T-cell (primary cell): ENCODE measurements at places on chromosomes 2 and 18. TPM values are rescaled to one million over a fixed set of nuclear protein-coding genes. Genes with fewer than 3 reads are reported as not detected.

Gene AKAIN1
- total RNA-seq = not detected

Gene SLC23A3
- 0.85 TPM for total RNA-seq

Gene TUBA3E
- not detected for total RNA-seq

DNA sequence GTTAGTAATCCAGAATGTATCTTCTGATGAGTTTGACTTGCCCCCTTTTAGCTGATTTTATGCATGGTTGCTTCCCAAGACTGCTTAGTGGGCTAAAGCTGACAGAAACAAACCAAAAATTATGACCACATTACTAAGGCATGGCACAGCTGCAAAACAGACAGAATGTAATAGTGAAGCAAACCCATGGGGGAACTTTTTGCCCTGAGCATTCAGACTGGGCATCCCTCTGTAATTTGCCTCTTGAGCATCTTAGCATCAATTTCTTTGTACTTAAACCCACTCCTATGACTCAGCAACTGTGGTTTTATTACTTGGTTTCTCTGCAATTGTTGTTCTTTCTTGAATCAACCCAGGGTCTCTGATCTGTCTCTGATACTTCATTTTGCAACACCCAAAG is 487.3 kb upstream of the DCC start:
- H3K27me3 ChIP-seq = peaks cover 3% of the 10 kb centered on the region
- no peak overlapping the region for H3K4me3 ChIP-seq
- no peaks in the 10 kb centered on the region for H3K36me3 ChIP-seq
- H3K4me1 ChIP-seq = no peaks in the 10 kb centered on the region
- no peak overlapping the region for H3K27ac ChIP-seq

DNA sequence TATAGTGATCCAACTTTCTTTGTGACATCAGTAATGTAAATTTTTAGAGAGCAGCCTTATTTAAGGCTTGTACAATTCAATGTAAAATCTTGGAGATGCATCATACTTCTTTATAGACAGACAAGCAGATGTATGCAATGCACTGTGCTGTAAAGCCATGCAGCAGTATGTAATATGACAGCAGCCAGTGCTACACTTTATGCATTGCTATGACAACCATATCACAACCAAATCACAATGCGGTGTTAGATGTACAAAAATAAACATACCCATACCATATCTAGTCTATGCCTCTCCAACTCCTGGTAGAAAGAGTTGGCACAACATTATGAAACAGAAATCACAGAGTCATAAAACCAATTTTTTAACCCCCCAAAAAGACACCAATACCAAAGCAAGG is 110.3 kb upstream of the WDSUB1 start:
- peaks cover 9% of the 10 kb centered on the region for H3K36me3 ChIP-seq
- no peaks in the 10 kb centered on the region for H3K27me3 ChIP-seq
- H3K4me3 ChIP-seq = no peak overlapping the region
- DNase-seq = no peak
- H3K4me1 ChIP-seq = no peaks in the 10 kb centered on the region

DNA sequence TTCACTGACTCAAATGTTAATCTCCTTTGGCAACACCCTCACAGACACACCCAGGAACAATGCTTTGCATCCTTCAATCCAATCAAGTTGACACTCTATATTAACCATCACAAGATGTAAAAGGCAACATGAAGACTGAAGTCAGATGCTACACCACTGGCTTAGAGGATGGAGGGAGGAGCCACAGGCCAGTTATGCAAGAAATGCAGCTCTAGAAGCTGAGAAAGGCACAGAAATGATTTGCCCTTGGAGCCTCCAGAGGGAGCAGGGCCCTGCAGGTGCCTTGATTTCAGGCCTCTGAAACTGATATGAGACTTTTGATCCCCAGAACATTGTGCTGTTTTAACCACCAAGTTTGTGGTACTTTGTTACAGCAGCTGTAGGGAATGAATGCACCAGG is 276.3 kb downstream of the KCNS3 start:
- peaks cover 2% of the 10 kb centered on the region for H3K27me3 ChIP-seq
- no peak for DNase-seq

DNA sequence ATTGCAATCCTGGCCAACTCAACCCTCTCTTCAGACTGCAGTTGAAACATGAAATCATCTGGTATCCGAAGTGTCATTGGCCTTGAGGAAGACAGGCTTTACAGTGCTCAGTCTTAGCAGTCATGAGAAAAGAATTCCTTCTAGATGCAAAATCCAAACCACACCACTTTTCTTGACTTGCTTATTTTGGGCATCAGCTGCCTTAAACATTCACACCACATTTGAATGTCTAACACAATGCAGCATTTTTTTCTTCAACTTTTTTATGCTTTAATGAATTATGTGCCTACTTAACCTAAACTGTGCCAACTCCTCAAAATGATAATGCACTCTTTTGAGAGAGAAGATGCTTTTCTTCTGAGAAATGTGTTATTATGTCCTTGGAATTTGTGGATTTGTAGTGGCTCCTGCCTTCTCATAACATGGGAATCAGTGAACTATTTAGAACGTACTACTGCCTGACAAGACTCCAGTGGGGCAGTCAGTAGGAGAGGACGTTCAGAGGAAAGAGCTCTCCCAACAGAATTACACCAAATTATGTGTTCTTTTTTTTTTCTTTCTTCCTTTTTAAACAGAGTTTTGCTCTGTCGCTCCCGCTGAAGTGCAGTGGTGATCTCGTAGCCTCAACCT is 3.2 kb upstream of the FAM98A start:
- peaks cover 4% of the 10 kb centered on the region for H3K4me1 ChIP-seq
- H3K4me3 ChIP-seq = no peak overlapping the region
- H3K27me3 ChIP-seq = no peaks in the 10 kb centered on the region

DNA sequence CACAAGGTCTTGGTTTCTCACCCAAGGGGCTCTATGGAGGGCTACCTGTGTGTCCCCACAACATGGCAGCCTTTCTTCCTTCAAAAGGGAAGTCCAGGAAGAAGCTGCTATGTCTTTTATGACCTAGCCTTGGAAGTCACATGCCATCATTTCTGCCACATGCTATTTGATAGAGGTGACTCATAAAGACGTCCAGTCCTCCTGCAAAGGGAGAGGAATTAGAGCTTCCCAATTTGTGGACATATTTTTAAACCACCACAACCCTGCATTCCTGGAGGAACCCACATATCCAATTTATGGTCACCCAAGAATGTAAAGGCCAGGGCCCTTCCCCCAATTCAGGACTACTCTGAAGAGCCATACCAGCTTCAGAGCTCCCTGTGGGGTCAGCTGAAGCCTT is 246.2 kb downstream of the CYP26B1 start:
- H3K27me3 ChIP-seq = no peaks in the 10 kb centered on the region
- no peaks in the 10 kb centered on the region for H3K4me1 ChIP-seq
- H3K36me3 ChIP-seq = no peaks in the 10 kb centered on the region
- DNase-seq = no peak
- no peak overlapping the region for H3K27ac ChIP-seq
- H3K4me3 ChIP-seq = no peak overlapping the region
